ENCODE measurements at places on chromosomes 1 and 21.

DNA sequence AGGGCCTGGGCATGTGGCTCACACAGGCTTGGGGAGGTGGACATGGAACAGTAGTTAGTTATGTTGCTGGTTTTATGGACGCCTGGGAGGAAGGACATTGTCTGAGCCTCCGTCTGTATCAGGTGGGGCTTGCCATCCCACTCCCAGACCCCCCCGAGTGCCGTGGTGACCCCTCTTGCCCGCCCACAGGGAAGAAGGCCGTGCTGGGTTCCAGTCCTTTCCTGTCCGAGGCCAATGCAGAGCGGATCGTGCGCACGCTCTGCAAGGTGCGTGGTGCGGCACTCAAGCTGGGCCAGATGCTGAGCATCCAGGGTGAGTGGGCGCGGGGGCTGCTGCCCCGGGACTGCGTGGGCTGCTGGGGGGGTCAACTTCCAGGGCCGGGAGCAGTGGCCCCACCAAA lies 41.7 kb downstream of the COQ8A start:
- H3K36me3 ChIP-seq, result peaks cover 6% of the 10 kb centered on the region
- H3K4me3 ChIP-seq, result no peak overlapping the region
- no peak for DNase-seq
- no peak overlapping the region for H3K27ac ChIP-seq

- DNase-seq, result no peak
- no peak overlapping the region for H3K27ac ChIP-seq
- H3K4me3 ChIP-seq, result no peak overlapping the region
- H3K36me3 ChIP-seq, result peaks cover 20% of the 10 kb centered on the region
- H3K4me1 ChIP-seq, result peaks cover 12% of the 10 kb centered on the region
Observed at GRCh38 chr1:55064071-55064581, 24.8 kb downstream of the PCSK9 start.

DNA sequence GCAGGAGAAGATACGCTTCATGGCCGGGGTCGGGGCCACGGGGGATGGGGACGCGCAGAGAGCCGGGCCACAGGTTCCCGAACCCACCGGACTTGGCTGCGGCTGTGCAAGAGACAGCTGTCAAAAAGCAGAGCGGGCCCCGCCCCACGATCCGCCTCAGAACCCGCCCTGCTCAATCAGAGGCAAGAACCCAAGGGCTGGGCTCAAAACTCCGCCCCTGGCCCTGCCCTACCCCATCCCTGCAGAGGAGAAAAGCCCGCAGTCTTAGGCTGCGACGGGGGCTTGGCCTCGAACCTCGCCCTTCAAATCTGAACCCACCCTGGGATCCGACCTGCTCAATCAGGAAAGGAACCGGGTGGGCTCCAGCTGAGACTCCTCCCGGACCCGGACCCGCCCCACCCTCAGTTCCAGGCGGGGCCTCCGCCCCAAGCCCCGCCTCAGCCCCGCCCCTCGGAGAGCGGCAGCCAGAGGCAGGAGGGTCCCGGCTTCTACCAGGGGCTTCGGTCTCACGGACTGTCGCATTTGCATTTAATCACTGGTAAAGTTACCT lies at the start of gene ANKRD35:
Gene ANKRD35, minus strand, starts transcription at position 129 of the 550 bp plus-strand sequence. Its CDS starts 108 bp downstream, at position 21.
- no peak within 1 kb of the TSS for H3K27ac ChIP-seq
- H3K36me3 ChIP-seq, result no peaks in the 10 kb centered on the region

DNA sequence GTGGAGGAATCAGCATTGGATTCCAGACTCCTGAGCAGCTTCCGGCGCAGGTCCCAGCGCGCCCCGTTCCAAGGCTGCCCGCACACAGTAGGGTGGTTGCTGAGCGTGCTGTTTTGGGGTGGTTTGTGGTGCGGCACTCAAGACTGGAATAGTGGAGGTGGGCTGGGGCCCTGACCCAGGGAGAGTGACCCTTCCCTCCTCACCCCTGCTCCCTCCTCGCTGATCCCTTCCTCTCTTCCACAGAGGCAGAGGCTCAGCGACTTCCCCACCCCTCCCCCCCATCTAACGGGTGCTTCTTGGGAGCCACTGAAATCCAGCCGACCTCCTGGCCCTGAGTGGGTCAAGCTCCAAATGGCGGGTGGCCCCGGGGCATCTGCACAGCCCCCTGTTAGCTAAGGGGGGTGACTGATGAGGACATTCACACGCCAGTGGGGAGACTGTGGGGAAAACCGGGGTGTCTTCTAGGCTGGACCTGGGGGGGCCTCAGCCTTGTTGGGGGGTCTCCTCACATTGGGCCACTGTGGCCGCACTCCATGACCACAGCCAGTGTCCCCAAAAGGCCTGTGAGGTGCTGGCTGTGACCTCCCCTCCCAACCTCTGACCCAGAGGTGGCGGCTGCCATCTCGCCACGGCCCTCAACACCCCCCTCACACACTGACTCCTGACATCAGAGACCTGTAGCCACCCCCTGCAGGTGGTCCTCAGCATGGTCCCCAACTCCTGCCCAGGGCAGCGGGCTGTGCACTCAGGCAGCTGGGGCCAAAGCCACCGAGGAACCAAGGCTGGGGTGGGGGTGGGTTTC lies 3.9 kb upstream of the HES4 start:
- peaks cover 30% of the 10 kb centered on the region for H3K27me3 ChIP-seq
- peaks cover 12% of the 10 kb centered on the region for H3K4me1 ChIP-seq

DNA sequence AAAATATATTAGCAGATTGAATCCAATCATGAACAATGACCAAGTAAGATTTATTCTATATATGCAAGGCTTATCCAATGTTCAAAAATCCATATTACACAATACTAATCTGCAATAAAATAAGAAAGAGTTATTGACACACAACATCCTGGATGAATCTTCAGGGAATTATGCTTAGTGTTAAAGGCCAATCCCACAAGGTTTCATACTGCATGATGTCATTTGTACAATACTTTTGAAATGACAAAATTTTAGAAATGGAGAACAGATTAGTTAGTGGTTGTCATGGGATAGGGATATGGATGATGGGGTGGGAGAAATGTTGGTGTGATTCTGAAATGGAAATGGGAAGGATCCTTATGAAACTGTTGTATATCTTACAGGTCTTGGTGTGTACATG lies 425.7 kb downstream of the SIPA1L2 start:
- no peak overlapping the region for H3K27ac ChIP-seq
- no peaks in the 10 kb centered on the region for H3K36me3 ChIP-seq
- H3K4me1 ChIP-seq, result no peaks in the 10 kb centered on the region

DNA sequence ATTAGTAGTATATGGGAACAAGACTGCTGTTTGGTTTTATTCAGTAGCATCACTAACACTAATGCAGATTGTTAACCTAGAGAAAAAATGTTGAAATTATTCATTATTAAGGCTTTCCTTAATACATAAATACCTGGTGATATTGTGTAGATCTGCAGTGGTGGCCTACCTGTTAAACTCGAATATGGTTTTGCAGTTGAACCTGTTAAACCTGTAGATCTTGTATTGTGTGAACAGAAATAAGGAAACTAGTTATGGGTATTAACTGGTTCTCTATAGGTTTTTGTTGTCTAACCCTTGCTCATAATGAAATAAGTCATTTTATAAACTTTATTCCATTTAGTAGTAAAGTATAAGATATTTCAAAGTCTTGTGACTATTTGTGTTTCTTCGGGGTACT lies 23.9 kb downstream of the PKN2 start:
- no peak overlapping the region for H3K27ac ChIP-seq
- peaks cover 3% of the 10 kb centered on the region for H3K4me1 ChIP-seq
- H3K36me3 ChIP-seq, result peaks cover 19% of the 10 kb centered on the region
- DNase-seq, result no peak
- H3K27me3 ChIP-seq, result no peaks in the 10 kb centered on the region

- H3K27ac ChIP-seq, result no peak overlapping the region
- peaks cover 2% of the 10 kb centered on the region for H3K4me1 ChIP-seq
- peaks cover 13% of the 10 kb centered on the region for H3K27me3 ChIP-seq
- no peak overlapping the region for H3K4me3 ChIP-seq
Observed at GRCh38 chr1:203216274-203217138, 13.0 kb downstream of the CHIT1 start.

DNA sequence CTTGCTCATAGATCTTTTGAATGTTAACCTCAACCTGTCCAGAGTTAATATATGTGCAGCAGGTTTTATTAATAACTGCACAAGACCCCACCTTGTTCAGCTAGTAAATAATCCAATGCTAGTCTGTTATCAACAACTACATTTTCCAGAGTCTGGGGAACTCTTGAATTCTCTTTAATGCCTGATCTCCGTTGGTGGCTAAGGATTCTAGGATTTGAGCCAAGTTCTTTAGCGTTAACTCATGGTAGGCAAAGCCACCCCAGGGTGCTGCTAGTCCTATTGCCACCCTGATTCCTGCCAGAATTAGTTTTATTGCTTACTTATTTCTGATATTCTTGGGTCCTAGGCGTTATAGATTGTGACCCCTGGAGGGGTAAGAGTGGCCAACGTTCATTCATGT lies 12.8 kb downstream of the BACE2 start:
- peaks cover 5% of the 10 kb centered on the region for H3K27me3 ChIP-seq
- H3K4me3 ChIP-seq, result no peak overlapping the region
- no peaks in the 10 kb centered on the region for H3K36me3 ChIP-seq

All from activated CD4-positive, alpha-beta T cell treated with anti-CD3 and anti-CD28 coated beads, Interleukin-2, amount 10 ng/mL, durations not matched to agents 24 days and 14 days (primary cell).